ENCODE measurements at places on chromosomes 13 and 19. TPM values are rescaled to one million over a fixed set of nuclear protein-coding genes. Genes with fewer than 3 reads are reported as not detected.

CCDC194 gene
- not detected for total RNA-seq

ZNF562 gene
- 58.8 TPM for total RNA-seq

PSG7 gene
- total RNA-seq, result not detected

ZNF763 gene
- 6.1 TPM for total RNA-seq

CGB5 gene
- total RNA-seq, result not detected

C13orf46 gene
- total RNA-seq, result 0.85 TPM

LSM4 gene
- total RNA-seq, result 56.5 TPM

ZNF296 gene
- 0.42 TPM for total RNA-seq

ATP8A2 gene
- total RNA-seq, result 1.4 TPM

GPC5 gene
- total RNA-seq, result 5.0 TPM

CPAMD8 gene
- 11.3 TPM for total RNA-seq

CAMSAP3 gene
- 0.90 TPM for total RNA-seq

OR7A5 gene
- total RNA-seq, result not detected

BEST2 gene
- total RNA-seq, result not detected

AMER2 gene
- total RNA-seq, result 1.3 TPM

SMIM17 gene
- 1.8 TPM for total RNA-seq

CRX gene
- total RNA-seq, result not detected

PPP1R13L gene
- total RNA-seq, result 7.7 TPM

SOHLH2 gene
- total RNA-seq, result 0.32 TPM

TINCR gene
- total RNA-seq, result 1.6 TPM

SERPINE3 gene
- 0.16 TPM for total RNA-seq

CEACAM1 gene
- 6.2 TPM for total RNA-seq

MBD3L2 gene
- total RNA-seq, result not detected

BSPH1 gene
- not detected for total RNA-seq

LYPD3 gene
- total RNA-seq, result 2.8 TPM

ADAT3 gene
- total RNA-seq, result 1.4 TPM

GRK1 gene
- 0.05 TPM for total RNA-seq

SNRPA gene
- 22.6 TPM for total RNA-seq

MEF2B gene
- 0.42 TPM for total RNA-seq

HOMER3 gene
- total RNA-seq, result 20.7 TPM

TUBA3C gene
- not detected for total RNA-seq

CEACAM3 gene
- not detected for total RNA-seq

PLK5 gene
- total RNA-seq, result 0.37 TPM

ZNF90 gene
- 13.4 TPM for total RNA-seq

PSG6 gene
- not detected for total RNA-seq

NALCN gene
- 5.6 TPM for total RNA-seq

THSD8 gene
- total RNA-seq, result not detected

RAB3A gene
- 4.7 TPM for total RNA-seq

NRTN gene
- 2.5 TPM for total RNA-seq

COL4A2 gene
- 465 TPM for total RNA-seq

C19orf33 gene
- total RNA-seq, result 36.8 TPM

TRPC4 gene
- 3.8 TPM for total RNA-seq

ANGPTL8 gene
- not detected for total RNA-seq

Measured in urinary bladder (tissue), 4 donors.